ENCODE measurements at places on chromosomes 1 and 21.

GRCh38 chr1:154760469-154760933 is 109.6 kb downstream of the KCNN3 start:
- no peak for DNase-seq

DNA sequence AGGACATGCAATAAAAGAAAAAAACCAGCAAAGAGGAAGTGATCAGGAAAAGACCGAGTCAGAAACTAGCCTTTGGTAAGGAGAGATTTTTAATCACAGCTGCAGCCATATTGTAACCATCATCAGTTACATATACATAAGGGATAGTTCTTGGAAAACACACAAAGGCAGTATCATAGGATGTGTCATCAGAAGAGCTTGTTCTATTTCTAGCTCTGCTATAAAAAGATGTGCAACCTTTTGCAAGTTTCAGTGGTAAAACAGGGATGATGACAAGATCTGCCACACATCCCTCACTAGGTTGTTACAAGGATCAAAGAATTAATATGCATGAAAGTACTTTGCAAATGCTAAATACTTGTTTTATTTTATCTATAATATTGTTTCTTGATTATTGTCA is 342.0 kb downstream of the VAV3 start:
- peak; percentile 64 for DNase-seq

DNA sequence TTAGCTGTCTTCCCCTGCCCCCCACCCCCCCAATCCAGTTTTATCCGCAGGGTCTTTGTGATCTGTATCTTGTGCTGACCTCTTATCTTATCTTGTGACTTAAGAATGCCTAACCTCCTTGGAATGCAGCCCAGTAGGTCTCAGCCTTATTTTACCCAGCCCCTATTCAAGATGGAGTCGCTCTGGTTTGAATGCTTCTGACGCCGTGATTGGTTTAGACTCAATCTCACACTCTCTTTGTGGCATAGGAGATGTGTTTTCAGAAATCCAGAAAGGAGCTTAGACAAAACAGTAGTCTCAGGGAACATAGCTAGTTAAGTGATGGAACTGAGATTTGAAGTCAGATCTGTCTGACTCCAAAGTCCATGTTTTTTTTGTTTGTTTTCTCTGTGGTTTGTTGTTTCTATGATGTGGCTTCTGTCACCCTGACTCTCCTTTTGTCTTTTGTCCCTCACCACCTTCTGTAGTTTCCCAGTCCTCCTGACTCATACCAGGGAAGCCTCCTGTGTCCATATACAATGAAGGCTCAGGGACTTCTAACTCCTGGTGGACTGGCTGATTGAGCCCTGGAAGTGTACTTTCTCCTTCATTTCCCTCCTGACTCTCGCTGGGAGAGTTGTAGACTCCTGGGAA is 18.1 kb upstream of the USP24 start:
- no peak for DNase-seq

DNA sequence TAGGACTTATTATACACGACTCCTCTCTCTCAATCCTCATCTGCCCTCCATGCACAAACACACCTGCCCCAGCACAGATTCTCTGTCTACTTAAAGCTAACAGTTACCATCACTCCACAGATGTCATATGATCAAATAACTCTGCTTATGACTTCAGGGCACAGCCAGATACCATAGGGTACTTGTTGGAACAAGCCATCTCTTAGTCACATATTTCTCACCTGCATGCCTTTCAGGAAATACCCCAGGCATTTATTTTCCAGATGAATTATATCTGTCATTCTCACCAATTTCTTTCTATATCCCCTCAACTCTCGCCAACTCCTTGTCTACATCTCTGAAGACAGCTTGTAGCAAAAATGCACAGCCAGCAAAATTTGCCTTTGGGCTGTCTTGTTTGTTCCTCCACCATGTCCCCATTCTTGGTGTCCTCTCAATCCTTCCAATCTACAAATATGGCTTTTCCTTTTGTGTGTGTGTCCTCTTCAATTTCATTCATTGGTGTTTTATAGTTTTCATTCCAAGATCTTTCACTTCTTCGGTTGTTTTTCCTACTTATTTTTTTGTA is 353.9 kb upstream of the CAMK1G start:
- no peak for DNase-seq

DNA sequence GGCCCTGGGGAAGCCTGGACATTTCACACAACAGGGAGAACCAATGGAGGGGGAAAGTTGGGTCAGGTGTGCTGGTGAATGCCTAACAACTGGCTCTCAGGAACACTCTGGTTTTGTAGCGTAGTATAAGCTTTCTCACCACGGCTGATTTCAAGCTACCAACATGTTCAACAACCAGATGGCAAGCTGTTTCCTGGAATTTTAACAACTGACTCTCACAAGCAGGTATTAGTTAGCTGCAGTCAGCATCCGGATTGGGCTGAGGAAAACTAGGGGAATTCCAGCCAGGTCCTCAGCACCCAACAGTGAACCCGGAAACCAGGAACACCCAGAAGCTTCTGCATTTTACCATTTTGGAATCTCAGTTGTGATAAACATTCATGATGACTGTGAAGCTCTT is 162.3 kb upstream of the CAMK1G start:
- peak; percentile 10 for DNase-seq

DNA sequence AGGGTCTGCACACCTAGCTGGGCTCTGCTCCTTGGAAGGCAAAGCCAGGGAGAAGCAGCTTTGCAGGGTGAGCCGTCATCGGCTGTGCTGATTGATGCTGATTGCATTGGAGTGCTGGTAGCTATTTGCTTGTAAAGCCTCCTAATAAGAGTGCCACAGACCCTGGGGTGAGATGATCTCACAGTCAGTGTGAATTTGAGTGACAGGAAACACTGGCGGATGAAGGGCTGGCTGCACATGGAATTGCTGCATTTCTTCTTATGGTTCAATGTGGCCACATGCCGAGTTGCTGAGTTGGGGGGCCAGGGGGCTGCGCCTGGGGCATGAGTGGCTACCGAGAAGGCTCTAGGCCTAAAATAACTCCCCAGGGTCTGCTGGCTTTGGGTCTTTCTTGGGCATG is 138.2 kb upstream of the CACNA1E start:
- no peak for DNase-seq

- no peak for DNase-seq
Measured at GRCh38 chr1:6969106-6969505, 183.9 kb downstream of the CAMTA1 start.

DNA sequence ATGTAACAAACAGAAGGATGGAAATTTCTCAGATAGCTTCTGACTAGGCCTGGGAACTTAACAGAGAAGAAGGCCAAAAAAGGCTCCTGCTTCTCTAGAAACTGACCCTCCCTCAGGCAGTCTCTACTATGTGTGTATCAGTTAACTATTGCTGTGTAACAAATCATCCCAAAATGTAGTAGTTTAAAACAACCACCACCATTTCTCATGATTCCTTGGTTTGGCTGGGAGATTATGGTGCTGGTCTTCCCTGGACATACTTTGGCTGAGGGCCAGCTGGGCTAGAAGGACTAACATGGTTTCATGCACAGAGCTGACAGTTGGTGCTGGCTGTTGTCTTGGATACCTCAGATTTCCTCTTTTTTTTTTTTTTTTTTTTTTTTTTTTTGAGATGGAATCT is 26.2 kb upstream of the CNN3 start:
- no peak for DNase-seq

- no peak for DNase-seq
Measured at GRCh38 chr1:6271006-6271405, 10.1 kb upstream of the GPR153 start.

DNA sequence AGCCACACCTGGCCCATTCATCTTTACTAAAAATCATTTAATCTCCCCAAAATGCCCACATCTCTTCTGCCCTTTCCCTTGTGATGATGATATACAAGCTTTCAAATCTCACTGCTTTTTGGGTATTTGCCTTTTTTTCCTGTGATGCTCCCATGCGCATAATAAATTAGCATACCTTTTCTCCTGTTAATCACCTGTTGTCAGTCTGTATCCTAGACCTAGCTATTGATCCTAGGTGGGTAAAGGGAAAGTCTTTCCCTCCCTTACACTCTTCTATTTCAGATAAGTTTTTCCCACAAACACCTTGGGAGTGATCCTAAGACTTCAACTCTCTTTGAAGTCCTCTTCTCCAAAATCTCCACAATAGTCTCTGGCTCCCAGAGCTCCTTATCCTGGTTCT is 12.0 kb upstream of the SLC35A3 start:
- no peak for DNase-seq

DNA sequence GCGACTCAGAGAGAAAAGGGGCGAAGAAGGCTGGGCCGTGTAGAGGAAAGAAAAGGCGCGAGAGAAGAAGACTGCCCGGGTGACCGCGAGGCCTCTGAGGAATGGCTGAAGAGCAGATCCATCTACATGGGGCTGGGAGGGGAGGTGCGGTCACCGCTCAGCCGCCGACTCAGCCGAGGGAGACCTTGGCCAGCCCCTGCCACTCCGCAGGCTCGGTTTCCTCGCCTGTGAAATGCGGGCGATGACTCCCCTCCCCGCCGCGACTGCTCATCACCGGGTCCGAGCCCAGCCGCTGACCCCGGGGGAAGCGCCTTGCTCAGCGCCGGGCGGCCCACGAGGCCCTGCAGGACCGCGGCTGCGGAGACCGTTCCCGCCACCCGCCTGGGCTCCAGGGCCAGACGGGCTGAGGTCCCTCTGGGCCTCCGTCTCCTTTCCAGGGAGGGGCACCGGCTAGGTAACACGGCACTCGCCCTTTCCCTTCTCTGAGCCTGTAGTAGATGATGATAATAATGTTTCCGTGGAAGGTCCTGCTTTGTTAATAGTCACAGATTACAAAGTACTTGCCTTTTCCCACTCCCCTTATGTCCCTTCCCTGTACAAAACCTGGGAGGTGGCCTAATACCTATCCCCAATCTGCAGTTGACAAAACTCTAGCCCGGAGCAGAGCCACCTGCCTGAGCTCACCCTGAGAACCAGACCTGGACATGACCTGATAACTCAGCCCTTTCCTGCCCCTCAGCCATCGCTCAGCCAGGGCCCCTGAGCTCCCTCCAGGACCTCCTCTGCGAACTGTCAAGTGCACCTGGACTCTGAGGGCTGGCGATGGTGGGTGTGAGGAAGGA is 1.6 kb upstream of the BSND start:
- DNase-seq, result no peak

DNA sequence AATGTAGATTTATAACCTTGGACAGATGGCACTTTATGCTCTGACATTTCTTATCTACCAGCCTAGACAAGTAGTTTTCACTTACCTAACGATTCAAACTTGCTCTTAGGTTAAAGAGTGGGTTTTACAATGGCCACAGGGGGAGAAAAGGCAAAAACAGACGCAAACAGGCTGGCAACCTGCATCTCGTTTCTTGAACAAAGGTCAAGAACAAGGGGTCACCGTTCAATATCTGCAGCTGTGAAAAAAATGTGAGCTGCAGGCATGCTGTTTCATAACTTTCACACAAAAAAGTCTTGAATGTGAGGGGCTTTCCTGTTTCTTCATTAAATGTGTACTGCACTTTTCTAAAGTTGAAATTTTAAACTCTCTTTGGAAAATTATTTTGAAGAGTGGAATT is 49.4 kb downstream of the SYDE2 start:
- no peak for DNase-seq

DNA sequence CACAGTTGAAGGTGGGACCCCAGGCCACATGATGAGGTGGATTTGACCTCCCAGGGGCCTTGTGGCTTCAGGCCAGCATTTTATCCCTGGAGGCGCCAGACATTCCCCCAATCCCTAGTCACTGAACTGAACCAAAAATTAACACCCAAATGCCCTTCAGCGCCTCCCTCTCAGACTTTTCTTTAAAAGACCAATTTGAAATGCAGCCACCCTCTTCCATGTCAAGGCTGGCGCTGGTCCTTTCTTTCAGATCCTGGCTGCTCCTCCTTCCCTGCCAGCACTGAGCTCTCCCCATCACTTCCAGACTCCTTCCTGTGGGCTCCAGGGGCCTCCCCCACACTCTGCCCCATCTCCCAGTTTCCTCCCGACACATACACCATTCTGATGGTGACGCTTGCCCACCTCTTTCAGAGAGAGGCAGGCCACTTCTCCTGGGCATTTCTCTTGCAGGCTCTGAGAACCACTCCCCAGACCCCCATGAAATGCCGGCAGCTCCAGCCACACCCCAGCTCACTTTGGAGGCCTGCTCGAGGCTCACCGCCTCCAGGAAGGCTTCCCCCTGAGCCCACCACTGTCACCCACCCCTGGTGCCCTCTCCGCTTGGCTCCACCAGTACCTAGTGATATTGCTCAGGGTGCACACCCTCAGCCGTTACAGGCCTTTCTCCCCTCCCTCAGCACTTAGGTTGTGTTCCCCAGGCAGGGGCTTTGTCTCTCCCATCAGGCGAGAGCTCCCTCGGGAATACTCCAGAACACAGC is 27.0 kb downstream of the NAV1 start:
- DNase-seq, result no peak

DNA sequence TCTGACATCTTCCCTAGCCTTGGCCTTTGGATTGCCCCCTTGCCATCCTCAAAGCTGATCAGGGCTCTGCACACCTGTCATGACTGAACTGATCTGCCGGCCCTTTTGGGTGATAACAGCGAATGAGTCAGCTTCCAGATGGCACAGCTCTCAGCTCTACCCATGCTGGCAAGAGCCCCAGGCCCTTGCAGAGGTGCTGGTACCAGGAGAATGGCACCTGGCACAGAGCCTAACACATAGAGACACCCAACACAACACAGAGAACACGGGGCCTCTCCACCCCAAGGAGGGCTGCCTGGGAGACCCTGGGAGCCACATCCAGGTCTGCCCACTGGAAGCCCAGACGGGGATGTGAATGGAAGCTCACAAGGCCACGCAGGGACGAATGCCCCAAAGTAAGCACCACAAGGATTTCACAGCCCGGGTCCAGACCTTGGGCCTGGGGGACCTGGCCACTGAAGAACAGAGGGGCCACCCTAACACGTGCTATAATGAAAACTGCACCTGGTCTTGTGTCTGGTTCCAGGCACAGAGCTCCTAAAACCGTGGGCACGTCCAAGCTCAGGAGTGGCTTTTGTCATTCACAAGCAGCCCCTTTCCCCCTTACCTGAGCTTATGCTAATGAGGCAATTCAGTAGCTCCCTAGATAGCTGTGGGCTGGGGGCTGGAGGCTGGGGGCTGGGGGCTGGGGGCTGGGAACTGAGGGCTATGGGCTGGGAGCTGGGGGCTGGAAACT is 160.5 kb downstream of the NPHP4 start:
- DNase-seq, result no peak

DNA sequence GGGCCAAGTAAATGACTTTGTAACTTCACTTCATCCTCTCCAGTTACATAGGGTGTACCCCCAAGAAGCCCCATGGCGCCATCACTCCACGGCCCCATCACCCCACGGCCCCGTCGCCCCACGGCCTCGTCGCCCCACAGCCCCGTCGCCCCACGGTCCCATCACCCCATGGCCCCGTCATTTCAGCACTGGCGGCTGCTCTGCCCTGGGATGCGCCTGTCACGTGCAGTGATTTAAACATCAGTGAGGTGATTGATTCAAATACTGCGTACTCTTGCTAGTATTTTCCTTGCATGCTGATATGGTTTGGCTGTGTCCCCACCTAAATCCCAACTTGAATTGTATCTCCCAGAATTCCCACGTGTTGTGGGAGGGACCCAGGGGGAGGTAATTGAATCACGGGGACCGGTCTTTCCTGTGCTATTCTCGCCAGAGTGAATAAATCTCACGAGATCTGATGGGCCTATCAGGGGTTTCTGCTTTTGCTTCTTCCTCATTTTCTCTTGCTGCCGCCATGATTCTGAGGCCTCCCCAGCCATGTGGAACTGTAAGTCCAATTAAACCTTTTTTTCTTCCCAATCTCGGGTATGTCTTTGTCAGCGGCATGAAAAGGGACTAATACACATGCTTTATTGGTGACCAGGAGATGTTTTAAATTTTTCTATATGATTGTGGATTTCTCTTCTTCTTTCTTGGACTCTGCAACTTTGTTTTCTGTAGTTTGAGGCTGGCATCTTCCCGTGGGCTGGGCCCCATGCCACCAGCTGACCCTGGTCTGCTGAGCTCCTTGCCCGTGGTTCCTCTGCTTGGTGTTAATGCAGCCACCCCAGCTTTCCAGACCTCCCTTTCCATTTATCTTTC is 50.1 kb upstream of the PCBP3 start:
- DNase-seq, result no peak

All from MM.1S (cell line).